ENCODE measurements at places on chromosomes 11 and 22.

DNA sequence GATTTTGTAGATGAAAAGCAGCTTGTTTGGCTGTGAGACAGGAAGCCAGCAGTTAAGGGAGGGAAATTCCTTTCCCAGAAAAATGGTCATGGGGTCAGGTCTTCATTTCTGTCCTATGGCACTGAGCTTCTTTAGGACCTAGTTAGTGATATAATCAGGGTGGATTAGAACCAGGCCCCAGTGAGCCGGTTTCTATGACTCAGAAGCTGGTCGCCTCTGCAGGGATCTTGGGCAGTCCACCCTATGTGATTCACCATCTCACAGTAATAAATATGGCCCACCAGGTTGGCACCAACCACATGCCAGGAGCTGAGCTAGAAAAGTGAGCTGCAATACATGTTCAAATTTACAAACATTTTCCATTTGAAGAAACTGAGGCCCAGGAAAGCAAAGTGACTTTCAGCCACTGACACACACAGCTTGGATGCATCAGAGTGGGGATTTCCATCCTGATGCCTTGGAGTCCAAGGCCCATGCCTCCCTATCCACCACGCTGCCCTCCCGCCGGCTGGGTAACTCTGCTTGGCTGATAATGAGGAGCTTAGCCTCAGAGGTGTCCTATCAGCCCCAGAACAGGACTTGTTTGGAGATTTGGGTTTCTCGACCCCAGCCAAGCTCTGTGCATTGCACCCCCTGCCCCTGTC is 42.0 kb downstream of the CD82 start:
- DNase-seq: peak; percentile 34

GRCh38 chr11:71372693-71373657 is 75.2 kb downstream of the DHCR7 start:
- peak; percentile 71 for DNase-seq

DNA sequence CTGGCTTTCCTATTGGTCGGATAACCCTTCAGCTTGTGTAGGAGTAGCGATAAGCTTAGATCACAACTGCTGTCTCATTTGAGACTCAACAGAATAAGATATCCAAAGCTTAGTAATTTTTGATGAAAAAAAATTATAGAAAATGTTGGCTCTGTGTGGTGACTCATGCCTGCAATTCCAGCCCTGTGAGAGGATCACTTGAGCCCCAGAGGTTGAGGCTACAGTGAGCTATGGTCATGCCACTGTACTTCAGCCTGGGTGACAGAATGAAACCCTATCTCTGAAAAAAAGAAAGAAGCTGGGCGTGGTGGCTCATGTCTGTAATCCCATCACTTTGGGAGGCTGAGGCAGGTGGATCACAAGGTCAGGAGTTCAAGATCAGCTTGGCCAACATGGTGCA is 55.6 kb upstream of the RRM1 start:
- DNase-seq: no peak

DNA sequence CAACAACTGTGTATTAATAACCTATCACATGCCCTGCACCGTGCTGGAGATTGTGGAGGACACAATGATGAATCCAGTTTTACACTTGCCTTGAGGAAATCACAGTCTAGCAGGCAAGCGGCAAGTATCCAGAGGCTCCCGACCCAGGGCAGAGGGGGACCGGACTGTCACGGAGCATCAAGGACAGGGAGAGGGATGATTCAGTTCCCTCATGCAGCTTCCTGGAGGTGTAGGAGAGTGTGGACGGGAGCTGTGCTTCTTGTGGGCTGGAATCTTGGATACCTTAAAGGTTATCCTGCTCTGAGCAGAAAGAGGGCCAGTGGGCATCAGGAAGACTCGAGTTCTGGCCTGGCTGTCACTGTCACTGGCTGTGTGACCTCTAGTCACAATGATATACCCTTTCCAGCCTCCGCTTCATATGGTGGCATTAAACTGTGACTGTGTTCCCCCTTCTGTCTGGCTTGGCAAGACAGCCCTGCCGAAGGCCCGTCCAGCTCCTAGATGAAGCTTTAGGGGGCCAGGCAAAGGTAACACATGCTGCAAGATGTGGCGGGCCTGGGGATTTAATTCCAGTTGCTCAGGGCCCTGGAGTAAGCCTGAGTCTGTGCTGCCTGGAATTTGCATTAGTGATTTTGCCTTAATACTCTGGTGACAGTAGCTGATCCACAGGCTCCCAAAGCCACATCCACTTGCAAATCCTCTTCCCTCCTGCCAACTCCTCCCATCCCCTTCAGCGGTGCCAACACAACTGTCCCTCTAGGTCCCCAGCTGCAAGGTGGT is 162.8 kb downstream of the DSCAML1 start:
- DNase-seq: no peak

- DNase-seq: peak; percentile 87
These were observed 21.9 kb upstream of the SCN2B start for GRCh38 chr11:118198370-118198769.

- no peak for DNase-seq
These were observed 31.3 kb upstream of the SLN start for GRCh38 chr11:107743191-107743590.

DNA sequence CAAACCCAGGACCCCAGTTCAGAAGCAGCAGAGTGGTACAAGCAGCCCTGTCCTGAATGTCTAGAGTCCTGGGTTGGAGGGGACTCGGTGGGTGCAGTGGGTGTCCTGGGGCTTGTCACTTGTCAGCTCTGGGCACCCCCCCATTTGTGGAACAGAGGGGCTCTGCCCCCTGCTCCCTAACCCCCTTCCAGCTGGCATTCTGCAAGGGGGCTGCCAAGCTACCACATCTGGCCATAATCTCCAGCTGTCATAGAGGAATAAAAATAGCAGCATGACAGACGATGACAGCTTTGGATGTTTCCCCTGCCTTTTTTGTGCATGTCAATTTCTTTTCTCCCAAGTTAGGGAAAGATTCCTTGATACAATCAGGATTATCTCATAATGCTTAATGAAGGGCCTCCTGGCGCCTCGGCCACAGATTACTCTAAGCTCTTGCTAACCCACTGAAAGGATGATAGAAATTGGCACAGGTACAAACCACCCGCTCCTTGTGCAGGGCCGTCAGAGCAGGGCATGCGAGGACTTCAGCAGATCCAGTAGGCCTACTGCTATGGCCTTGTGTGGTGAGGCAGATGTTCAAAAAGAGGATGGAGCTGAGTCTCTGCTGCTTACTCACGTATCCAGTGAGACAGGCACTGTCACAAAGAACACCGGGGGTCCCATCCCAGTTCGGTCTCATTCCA is 83.0 kb downstream of the ISX start:
- no peak for DNase-seq

DNA sequence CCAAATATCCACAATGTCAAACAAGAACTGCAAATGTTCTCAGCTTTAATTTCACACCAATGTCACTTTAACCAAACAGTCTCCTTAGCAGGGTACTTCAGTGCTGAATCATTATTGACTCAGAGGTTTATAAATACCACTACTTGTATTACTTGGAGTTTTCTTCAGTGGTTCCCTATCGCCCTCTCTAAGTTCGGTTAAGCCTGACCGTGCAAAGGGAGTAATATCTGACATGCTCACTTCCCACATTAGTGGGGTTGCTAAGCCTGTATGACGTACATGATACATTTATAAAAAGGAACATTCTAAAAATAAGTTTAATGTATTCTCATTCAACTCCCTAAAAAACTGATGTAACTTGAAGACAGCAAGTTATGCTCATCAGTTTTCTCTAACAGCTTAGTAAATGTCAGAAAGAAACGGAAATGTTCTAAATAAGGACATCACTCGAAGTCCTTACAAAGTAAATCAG is 93.1 kb upstream of the ZC3H12C start:
- DNase-seq: peak; percentile 78

DNA sequence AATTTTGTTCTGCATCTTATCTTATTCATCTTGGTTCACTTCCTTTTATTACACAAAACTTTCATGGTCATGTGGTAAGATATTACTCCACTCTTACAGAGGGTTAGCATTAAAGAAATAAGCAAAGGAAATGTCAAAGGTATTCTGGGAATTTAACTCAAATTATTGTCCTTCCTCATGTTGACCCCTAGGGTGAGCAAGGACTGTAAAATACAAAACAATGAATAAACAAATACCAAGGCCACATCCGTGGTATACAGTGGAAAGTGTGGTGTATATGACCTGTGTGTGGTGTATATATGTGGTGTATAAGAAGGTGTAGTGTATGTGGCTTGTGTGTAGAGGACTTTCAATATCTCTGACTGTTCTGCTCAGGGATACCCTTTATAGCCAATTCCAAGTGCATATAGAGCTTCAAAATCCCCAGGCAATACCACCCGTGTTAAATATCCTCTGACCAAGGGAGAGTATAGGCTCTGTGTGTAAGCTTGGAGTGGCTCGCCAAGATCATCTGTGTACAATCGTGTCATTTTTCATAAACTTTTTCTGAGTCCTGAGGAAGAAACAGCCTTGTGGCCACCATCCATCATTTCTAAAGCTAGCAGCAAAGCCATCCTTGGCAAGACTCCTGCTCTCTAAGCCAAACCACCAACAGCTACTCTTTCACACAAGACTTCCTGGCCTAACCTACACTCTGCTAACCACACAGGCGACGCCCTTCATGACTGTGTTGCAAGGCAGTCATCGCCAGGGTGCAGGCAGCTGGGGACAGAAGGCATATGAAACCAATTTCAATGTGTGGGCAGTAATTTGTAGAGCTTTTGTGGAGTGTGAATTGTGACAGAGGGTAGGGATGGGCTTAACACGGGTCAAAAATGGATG is 548.0 kb downstream of the ETS1 start:
- DNase-seq: peak; percentile 85

GRCh38 chr11:77647654-77648305 is 10.2 kb upstream of the CLNS1A start:
- DNase-seq: peak; percentile 43

- DNase-seq: peak; percentile 41
These were observed 43.4 kb downstream of the APOL5 start for GRCh38 chr22:35761037-35761436.

GRCh38 chr11:78957476-78958245 is 383.0 kb upstream of the NARS2 start:
- DNase-seq: peak; percentile 27

DNA sequence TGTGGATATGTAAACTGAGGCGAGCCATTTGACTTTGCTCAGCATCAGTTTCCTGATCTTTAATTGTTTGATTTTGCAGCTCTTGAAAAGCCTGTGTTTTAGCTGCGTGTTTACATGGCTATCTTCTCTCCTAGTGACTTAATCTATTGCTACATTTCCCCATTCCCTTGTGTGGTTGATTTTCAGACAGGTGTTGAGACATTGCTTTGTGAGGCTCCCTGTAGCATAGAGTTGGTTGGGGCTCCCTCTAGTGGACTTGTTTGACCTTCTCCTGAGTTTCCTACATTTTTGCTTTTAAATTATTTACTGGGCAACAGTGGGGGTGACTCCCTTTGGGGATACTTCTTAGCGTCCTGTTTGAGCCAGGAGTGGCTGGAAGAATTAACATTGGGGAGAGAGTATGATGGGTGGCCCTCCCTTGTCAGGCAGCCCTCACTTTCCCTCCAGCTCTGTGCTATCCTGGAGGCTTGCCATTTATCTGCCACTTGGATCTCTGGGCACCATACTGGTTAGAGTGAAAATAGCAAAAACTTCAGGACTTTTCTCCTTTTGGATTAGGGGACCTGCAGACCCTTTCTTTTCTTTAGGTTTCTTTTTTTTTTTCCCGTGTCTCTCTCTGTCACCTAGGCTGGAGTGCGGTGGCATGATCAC is 9.2 kb upstream of the CBL start:
- DNase-seq: peak; percentile 85

DNA sequence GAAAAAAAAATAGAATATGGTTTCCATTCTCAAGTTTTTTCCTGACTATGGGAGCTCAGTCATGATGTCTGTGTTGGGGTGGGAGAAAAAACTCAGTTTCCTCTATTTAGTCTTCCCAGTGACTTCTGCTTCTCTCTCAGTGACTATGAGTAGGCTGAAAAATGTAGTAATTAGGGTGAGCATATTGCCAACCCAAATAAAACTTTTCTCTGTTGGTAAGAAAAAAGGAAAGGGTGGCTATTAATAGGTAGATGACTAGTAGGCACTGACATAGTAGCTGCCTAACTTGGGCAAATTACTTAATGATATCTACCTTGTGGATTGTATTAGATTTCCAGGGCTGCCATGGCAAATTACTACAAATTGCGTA is 34.2 kb upstream of the BIRC3 start:
- DNase-seq: peak; percentile 13

DNA sequence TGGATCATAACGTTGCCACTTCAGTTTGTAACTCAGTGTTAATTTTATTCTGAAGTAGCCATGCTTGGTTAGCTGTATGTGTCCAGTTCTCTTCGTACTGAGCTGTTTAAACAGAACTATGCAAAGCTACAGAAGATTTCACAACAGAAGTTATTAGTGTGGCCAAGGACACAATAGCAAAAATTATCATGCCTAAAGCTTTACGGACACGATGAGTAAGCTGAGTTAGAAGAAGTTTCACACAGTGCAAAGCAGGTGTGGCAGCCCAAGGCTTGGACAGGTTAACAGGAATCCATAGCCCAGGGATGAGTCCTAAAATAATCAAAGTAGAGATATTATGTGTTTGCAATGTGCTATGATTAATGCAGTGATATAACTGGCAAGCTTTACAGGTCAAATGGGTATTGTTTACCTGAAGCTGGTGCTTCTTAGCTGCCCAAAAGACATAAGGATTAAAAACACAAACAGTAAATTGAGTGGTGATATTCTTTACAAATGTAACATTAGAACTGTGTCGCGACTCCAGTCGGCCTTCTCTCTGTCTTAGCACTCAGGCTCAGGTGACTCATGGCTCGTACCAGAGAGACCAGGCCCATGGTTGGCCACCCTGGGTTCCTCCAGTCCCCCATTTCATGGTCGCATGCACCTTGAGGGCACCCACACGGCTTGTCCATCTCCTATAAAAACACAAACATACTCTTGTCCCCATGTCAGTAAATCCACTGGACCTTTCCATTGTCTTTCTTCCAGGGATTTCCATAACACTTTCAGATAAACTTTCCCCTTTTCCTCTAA is 35.5 kb upstream of the NCAM1 start:
- no peak for DNase-seq

GRCh38 chr11:72349616-72350218 is 84.6 kb downstream of the CLPB start:
- peak; percentile 28 for DNase-seq

- no peak for DNase-seq
These were observed 10.1 kb upstream of the SERPIND1 start for GRCh38 chr22:20763630-20764470.

- DNase-seq: peak; percentile 88
These were observed at the start of gene MEI1 for GRCh38 chr22:41699264-41700107. Gene MEI1 (plus strand): TSS chr22:41699503. CDS start chr22:41699539, 36 bp downstream.

DNA sequence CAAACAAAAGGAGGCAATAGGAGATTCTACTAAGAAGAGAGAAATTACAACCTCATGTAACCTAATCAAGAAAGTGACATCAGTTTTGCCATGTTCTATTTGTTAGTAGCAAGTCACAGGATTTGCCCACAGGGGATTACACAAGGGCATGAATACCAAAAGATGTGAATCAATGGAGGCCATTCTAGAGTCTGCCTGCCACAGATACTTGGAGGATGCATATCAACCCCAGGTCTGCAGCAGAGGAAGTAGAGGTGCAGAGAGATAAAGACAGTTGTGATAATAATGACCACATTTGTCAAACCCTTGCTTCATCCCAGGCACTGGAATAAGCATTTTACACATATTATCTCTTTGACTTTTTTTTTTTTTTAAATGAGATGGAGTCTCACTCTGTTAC is 2.4 kb upstream of the ASCC2 start:
- DNase-seq: no peak

- no peak for DNase-seq
These were observed 385.0 kb downstream of the INSC start for GRCh38 chr11:15499674-15500073.
